Memory B cell (primary cell): ENCODE measurements at places on chromosomes 5 and 9.

DNA sequence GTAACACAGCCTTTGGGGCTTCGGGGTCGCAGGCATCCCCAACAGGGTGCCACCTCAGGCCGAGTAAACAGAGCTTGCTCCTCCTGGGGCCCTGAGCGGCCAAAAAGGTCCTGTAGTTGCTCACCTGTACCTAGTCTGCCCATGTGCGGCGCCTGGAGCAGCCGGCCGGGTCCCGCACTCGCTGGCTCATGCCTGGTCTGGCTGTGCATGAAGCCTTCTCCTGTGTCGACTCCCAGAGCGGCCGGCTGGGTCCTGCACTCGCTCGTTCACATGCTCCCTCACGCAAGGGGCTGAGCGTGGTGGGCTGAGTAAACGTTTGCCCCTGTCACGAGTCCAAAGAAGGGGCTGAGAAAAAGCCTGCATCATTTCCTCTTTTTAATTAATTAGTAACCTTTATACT, 162.4 kb upstream of the TUT7 start:
- H3K27me3 ChIP-seq = peaks cover 3% of the 10 kb centered on the region
- no peak for DNase-seq
- no peak overlapping the region for H3K4me3 ChIP-seq
- H3K36me3 ChIP-seq = no peaks in the 10 kb centered on the region
- H3K4me1 ChIP-seq = no peaks in the 10 kb centered on the region

GRCh38 chr5:151280443-151280842, 23.1 kb downstream of the SLC36A3 start:
- H3K36me3 ChIP-seq = peaks cover 8% of the 10 kb centered on the region
- DNase-seq = no peak
- H3K27me3 ChIP-seq = no peaks in the 10 kb centered on the region
- H3K4me3 ChIP-seq = no peak overlapping the region
- H3K27ac ChIP-seq = no peak overlapping the region

- no peak overlapping the region for H3K27ac ChIP-seq
- peaks cover 32% of the 10 kb centered on the region for H3K27me3 ChIP-seq
- peaks cover 3% of the 10 kb centered on the region for H3K36me3 ChIP-seq
- DNase-seq = no peak
- no peak overlapping the region for H3K4me3 ChIP-seq
- no peaks in the 10 kb centered on the region for H3K4me1 ChIP-seq
These were observed 65.1 kb upstream of the ZNF366 start for GRCh38 chr5:72572236-72572765.

DNA sequence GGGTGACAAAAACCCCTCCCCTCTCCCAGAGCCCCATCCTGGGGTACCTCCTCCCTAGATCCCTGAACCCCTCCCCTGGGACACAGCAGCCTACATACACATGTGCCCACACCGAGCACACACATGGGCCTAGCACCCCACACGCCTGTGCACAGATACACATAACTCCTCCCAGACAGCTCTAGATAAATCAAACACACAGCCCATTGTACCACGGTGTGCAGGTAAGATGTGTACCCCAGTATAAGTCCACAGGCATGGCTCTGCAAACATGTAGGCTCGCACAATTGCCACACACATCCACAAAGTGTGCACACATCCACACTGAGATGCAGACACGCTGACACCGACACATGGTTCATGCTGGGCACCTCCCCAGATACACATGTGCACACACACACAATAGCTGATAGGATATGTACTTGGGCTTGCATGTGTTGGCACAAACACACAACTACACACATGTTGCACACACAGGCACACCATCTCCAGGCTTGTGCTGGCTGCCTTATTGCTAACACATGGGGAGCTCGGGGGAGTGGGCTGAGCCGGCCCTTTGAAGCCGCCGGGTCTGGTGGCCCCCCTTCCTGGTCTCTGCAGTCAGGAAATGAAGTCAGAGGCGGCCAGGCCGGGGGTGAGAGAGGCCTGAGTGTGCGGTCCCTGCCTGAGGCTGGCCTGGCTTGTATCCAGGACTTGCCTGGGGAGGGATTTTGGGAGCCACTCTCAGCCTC, 30.2 kb downstream of the GOLGA2 start:
- H3K4me1 ChIP-seq = peaks cover 15% of the 10 kb centered on the region
- no peak for DNase-seq
- no peak overlapping the region for H3K27ac ChIP-seq
- peaks cover 17% of the 10 kb centered on the region for H3K27me3 ChIP-seq
- no peak overlapping the region for H3K4me3 ChIP-seq

DNA sequence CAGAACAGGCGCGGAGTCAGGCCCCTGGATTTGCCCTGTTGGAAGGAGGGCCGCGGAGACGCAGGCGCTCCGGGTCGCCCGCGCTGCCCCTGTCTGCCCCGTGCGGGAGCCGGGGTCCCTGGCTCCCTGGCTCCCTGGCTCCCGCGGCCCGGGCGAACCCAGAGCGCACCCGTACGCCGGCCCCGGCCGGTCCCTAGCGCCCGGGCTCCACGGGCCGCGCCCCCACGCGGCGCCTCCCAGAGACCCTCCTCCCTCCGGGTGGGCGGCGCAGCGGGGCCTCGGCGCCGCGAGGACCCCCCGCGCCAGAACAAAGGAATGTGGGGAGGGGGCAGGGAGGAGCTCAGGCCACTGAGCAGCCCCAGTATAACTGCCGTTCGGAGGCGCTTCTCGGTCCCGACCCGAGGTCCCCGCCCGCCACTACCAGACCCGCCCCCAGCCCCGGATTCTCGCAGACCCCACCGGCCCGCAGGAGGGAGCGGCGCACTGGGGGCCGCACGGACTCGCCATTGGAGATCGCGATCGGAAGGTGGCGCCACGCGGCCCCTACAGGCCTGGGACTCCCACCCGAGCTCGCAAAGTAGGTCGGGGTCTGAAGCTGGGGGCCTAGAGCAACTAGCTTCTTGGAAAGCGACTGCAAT, 2.4 kb downstream of the NFIL3 start:
- H3K27ac ChIP-seq = no peak overlapping the region
- H3K4me3 ChIP-seq = peak overlapping the region; percentile 88
- no peak for DNase-seq
- peaks cover 4% of the 10 kb centered on the region for H3K36me3 ChIP-seq
- H3K27me3 ChIP-seq = peaks cover 12% of the 10 kb centered on the region
- H3K4me1 ChIP-seq = peaks cover 38% of the 10 kb centered on the region

DNA sequence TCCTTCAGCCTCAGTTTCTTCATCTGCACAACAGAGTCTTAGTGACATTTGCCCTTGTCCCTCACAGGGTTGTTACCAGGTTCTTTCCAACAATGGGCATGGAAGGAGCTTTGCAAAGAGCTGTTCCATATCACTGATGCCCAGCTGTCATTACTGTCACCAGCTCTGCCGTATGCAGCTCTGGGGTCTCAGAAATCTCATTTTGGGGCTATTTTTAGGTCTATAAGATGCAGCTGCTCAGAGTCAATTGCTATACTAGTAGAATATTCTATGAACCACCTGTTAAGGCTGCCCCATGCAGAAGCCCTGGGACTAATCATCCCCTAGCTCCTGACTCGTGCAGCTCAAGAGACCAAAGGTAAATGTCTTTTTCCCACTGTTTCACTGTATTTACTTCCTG, 105.1 kb upstream of the TNPO1 start:
- H3K27me3 ChIP-seq = peaks cover 11% of the 10 kb centered on the region
- peaks cover 4% of the 10 kb centered on the region for H3K4me1 ChIP-seq
- no peak overlapping the region for H3K27ac ChIP-seq
- DNase-seq = no peak
- no peaks in the 10 kb centered on the region for H3K36me3 ChIP-seq

DNA sequence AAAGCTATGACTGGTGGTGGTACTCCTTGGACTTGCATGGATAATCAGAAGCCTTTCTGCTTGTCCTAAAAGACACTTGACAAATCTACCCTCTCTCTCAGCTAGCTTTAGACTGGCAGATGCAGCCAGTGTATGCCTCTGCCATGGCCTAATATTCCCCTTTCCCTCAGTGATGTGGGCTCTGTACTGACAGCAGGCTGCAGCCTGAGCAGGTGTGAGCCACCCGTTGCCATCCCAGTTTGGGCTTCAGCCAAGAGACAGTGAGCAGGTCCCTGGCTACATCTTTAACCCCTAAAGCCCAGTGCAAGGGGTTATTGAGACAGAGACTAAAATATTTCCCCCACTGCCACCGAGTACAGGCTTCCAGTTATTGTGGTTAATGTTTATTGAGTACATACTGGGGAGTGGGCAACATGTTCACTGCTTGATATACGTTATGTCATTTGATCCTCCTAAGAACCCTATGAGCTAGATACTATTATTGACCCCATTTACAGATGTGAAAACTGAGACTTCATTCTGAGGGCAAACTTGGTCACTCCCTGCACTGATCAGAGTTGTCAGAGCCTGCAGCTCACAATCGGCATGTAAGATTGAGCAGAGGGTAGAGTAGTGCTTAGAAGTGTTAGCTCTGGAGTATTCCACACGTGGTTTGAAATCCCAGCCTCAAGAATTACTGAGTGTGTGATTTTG, 254.2 kb downstream of the ARHGAP26 start:
- peak overlapping the region; percentile 2 for H3K27ac ChIP-seq
- no peaks in the 10 kb centered on the region for H3K27me3 ChIP-seq
- H3K36me3 ChIP-seq = peaks cover 2% of the 10 kb centered on the region
- H3K4me3 ChIP-seq = no peak overlapping the region
- H3K4me1 ChIP-seq = peaks cover 6% of the 10 kb centered on the region

- H3K4me1 ChIP-seq = no peaks in the 10 kb centered on the region
- peaks cover 3% of the 10 kb centered on the region for H3K27me3 ChIP-seq
- H3K36me3 ChIP-seq = no peaks in the 10 kb centered on the region
- no peak overlapping the region for H3K4me3 ChIP-seq
These were observed 70.3 kb upstream of the TARS1 start for GRCh38 chr5:33370466-33370859.

DNA sequence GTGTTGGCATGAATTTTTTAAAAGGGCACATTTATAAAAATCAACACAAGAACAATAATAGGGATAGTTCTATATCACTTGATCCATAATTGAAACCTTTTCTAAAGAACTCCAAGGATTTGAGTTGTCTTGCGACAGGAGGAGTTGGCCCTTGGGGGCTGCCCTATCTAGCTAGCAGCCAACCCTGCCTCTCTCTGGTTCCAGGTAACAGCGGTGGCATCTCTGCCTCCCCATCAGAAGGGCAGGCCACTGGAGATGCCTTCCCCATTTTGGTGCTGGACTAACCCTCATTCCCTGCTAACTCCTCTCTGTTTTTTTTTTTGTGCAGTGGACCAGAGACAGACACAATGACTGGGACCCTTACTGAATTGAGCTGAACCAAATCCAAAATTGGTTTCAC, 393.0 kb downstream of the MED10 start:
- H3K27ac ChIP-seq = no peak overlapping the region
- H3K4me3 ChIP-seq = no peak overlapping the region
- no peak for DNase-seq

GRCh38 chr5:10335711-10336470, 17.6 kb upstream of the MARCHF6 start:
- H3K27ac ChIP-seq = no peak overlapping the region
- peaks cover 12% of the 10 kb centered on the region for H3K4me1 ChIP-seq
- no peak overlapping the region for H3K4me3 ChIP-seq
- no peaks in the 10 kb centered on the region for H3K36me3 ChIP-seq

GRCh38 chr9:113579283-113580040, 115.9 kb downstream of the RGS3 start:
- H3K4me3 ChIP-seq = peak overlapping the region; percentile 75
- H3K4me1 ChIP-seq = peaks cover 56% of the 10 kb centered on the region
- H3K27me3 ChIP-seq = peaks cover under 1% of the 10 kb centered on the region

- H3K27me3 ChIP-seq = peaks cover 23% of the 10 kb centered on the region
- H3K4me3 ChIP-seq = peak overlapping the region; percentile 40
- H3K27ac ChIP-seq = no peak overlapping the region
- peaks cover 7% of the 10 kb centered on the region for H3K4me1 ChIP-seq
These were observed 1.8 kb upstream of the NTRK2 start for GRCh38 chr9:84667571-84668195.

DNA sequence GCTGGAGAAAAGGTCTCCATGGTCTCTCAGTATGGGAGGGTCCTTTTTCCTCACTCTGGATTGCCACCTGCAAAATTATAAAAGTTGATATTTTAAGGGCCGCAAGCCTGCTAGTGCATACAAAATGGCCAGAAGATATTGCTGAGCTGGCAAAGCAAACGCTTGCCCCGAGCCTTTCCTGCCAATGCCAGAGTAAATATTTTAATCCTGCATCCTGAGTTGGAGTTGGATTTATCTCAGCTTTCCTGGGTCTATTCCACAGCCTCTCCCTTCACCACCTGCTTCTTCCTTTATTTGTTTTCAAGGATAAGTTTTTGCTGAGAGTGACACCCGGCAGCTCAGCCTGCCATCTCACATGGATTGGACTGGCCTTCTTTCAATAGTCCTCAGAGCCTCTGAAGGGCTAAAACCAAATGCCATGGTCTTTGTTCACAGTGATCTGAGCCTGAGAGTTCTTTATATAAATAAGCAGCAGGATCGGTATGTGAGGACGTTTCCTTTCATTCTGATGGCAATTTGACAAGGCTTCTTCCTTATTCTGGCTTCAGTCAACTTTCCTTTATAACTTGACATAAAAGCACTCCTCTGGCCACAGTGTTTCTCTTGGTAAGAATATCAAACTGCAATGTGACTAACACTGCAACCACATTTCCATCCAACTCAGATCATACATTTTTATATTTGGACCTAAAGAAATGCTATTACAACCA, 170.1 kb downstream of the ADAMTS12 start:
- H3K4me1 ChIP-seq = no peaks in the 10 kb centered on the region
- DNase-seq = no peak
- H3K4me3 ChIP-seq = no peak overlapping the region
- no peak overlapping the region for H3K27ac ChIP-seq

DNA sequence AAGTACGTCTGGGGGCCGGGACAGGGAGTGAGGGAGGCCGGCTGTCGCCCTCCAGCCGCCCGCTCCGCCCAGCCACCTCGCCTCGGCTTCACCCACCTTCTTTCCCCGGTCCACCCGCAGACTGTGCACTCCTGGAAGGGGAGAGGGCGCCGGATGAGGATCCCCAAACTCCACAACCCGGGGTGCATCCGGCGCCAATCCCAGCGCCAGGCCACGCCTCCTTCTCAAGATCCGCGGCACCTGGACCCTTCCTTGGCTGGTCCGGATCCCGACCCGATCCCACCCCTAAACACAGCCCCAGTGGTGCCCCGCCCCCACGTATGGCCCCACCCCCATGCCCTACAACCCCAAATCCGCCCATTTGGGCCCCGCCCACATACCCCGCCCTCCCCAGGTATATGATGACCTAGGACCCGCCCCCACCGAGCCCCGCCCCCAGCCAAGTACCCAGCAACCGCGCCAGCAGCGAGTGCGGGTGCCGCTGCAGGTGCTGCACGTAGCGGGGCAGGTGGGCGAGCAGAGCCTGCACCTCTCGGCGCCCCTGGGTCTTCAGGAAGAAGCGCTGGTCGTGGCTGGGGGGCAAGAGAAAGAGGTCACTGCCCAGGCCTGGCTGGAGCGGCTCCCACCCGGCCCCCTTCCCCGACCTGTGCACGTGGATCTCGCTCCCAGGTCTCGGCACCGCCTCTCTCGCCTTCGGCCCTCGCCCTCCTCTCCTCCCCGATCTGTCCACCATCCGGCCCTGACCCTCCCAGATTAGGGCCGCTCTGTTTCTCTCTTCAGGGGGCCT, 3.2 kb downstream of the PIP5KL1 start:
- H3K4me1 ChIP-seq = peaks cover 11% of the 10 kb centered on the region
- H3K36me3 ChIP-seq = no peaks in the 10 kb centered on the region
- DNase-seq = no peak
- peak overlapping the region; percentile 67 for H3K4me3 ChIP-seq
- no peak overlapping the region for H3K27ac ChIP-seq

GRCh38 chr9:4421847-4422246, 68.4 kb upstream of the SLC1A1 start:
- no peak overlapping the region for H3K4me3 ChIP-seq
- no peaks in the 10 kb centered on the region for H3K36me3 ChIP-seq
- no peaks in the 10 kb centered on the region for H3K4me1 ChIP-seq
- no peak overlapping the region for H3K27ac ChIP-seq
